Bronchus fibroblast of lung (primary cell): ENCODE measurements at places on chromosomes 6 and 20. TPM values are rescaled to one million over a fixed set of nuclear protein-coding genes. Genes with fewer than 3 reads are reported as not detected.

Gene HCK
- total RNA-seq = not detected in 2 replicates

Gene OR2B6
- not detected in 2 replicates for total RNA-seq

Gene SGK1
- total RNA-seq = 31.3 and 34.9 TPM in 2 replicates

Gene IL17F
- total RNA-seq = not detected in 2 replicates

Gene FOXQ1
- 0.45 and 1.3 TPM in 2 replicates for total RNA-seq

Gene SPTLC3
- total RNA-seq = 4.8 and 6.6 TPM in 2 replicates

Gene GLP1R
- total RNA-seq = not detected in 2 replicates

Gene PACSIN1
- not detected in 2 replicates for total RNA-seq

Gene DNAH8
- total RNA-seq = not detected in 2 replicates

Gene ARG1
- total RNA-seq = not detected in 2 replicates

Gene MSH5
- 10.9 and 15.5 TPM in 2 replicates for total RNA-seq

Gene DOK5
- 7.2 and 9.8 TPM in 2 replicates for total RNA-seq

Gene CABLES2
- 5.5 and 5.8 TPM in 2 replicates for total RNA-seq

Gene CALHM6
- total RNA-seq = 1.8 and 2.2 TPM in 2 replicates

Gene POU5F1
- total RNA-seq = not detected in 2 replicates

Gene SAPCD1
- total RNA-seq = 3.2 and 5.8 TPM in 2 replicates

Gene HDGFL1
- total RNA-seq = not detected in 2 replicates

Gene PAK5
- total RNA-seq = under 0.01 TPM in 1 of 2 replicates, not detected in the other

Gene PMEPA1
- 0.34 and 2.8 TPM in 2 replicates for total RNA-seq

Gene BPI
- not detected in 2 replicates for total RNA-seq

Gene PGBD1
- total RNA-seq = 5.9 and 7.1 TPM in 2 replicates

Gene TXLNB
- 0.15 and 0.17 TPM in 2 replicates for total RNA-seq

Gene GABRR2
- total RNA-seq = 0.34 TPM in 1 of 2 replicates, not detected in the other
